Skin of body (tissue), 3 donors: ENCODE measurements at places on chromosomes 4 and X. TPM values are rescaled to one million over a fixed set of nuclear protein-coding genes. Genes with fewer than 3 reads are reported as not detected.

Gene TMPRSS11B
- not detected for total RNA-seq

Gene LRCH2
- total RNA-seq: 4.7 TPM

Gene ARR3
- not detected for total RNA-seq

Gene TLR1
- 12.6 TPM for total RNA-seq

- no peak for DNase-seq
Measured at GRCh38 chr4:186633844-186634243, 78.5 kb upstream of the MTNR1A start.

- DNase-seq: no peak
Measured at GRCh38 chr4:40788331-40788730, 38.6 kb downstream of the NSUN7 start.

DNA sequence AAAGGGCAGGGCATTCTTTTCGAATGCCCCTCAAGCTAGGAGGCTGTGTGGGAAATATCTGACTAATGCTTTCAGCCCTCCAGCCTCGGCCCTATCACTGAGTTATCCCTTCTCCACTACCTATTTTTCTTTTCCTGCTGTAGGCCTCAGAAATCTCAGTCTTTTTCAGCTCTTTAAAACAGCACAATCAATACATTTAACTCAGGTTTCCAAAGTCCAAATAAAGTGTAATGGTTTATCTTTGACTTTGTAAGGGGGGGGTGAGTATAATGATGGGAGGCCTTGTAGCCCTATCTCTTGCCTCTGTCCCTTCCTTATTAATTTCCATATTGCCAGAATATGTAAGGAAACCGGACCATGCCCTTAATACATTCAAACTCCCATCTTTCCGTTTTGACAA, 1.6 kb upstream of the WNK3 start:
- no peak for DNase-seq

- DNase-seq: no peak
Measured at GRCh38 chr4:150540536-150540935, 41.4 kb upstream of the MAB21L2 start.

DNA sequence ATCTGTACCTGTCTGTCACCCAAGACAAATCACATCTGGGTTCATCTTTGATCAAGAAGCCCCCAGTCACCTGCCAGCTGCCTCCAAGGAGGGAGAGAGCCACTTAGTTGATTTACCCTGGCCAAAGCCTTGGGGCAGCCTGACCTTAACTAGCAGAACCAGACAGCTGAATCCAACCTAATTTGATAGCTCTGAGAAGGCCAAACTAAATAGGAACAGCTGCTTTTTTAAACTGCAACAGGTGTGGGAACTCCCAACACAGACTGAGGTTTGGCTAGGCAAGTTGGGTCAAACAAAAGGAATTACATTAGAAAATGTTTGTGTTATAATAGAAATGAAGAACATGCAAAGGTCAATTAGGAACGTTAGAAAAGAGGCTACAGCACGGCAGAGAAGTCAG, 375.7 kb downstream of the NLGN4X start:
- no peak for DNase-seq

DNA sequence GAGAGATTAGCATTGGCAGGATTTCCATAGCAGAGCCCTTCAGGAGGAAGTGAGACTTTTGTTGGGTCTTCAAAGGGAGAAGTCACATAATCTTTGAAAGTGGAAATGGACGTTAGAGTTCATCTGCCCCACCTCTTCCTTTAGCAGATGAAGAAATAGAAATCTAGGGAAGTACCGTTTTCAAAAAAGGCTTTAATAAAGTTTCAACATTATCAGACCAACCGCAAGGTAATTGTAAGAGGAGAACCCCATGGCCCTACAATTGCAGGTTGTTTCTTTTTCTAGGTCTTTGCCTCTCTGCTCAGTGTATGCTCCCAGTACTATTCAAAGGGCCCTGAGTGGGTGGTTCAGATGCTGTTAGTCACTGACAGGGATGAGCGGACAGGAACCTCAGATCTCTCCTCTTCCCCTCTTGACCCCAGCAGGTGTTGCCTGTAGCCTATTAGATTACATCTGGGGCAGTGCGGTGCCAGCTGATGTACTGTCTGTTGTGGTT, 48.6 kb upstream of the AP1S2 start:
- no peak for DNase-seq
